Hepatocyte (in vitro differentiated cells): ENCODE measurements at places on chromosomes 13 and 19.

DNA sequence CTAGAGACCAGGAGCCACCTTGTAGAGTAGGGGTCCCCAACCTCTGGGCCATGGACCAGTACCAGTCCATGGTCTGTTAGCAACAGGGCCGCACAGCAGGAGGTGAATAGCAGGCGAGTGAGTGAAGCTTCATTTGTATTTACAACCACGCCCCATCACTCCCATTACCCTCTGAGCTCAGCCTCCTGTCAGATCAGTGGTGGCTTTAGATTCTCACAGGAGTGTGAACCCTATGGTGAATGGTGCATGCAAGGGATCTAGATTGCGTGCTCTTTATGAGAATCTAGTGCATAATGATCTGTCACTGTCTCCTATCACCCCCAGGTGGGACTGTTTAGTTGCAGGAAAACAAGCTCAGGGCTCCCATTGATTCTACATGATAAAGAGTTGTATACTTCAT, 303.6 kb downstream of the KCNRG start:
- no peaks in the 10 kb centered on the region for H3K36me3 ChIP-seq
- peaks cover 18% of the 10 kb centered on the region for H3K4me1 ChIP-seq
- no peaks in the 10 kb centered on the region for H3K27me3 ChIP-seq
- H3K4me3 ChIP-seq, result no peak overlapping the region
- peak overlapping the region; percentile 93 for H3K27ac ChIP-seq

DNA sequence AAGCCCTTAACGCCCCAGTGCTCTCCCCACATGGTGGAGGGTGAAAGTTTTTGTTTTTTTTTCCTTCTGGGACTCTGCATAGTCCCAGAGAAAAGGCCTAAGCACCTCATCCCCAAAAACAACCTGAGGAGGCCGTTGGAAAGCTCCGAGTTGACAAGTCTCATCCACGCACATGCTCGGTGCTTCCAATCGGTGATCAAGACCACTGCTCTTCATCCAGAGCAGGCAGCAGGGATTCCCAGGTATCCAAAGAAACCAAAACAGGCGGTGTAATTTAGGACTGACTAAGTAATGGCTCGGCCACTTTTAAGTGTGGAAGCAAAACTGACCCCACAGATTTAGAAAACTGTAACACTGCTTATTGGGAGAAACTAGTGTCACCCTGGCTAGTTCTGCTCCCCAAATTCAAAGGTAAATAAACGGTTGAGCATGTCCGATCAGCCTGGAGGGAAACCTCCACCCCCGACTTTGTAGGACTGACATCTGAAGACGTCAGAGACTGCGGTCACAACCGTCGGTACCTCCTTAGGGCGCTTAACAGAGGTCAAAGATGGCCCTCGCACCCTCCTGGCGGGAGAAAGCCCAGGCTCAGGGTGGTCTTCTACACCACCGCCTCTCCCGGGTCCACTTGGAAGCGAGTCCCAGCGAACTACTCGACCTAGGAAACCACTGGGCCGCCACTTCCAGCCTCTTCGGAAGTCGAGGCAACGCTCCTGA, 997 bp upstream of the ZNF446 start:
- H3K36me3 ChIP-seq, result no peaks in the 10 kb centered on the region
- DNase-seq, result no peak
- peak overlapping the region; percentile 13 for H3K4me3 ChIP-seq
- H3K4me1 ChIP-seq, result peaks cover 14% of the 10 kb centered on the region

DNA sequence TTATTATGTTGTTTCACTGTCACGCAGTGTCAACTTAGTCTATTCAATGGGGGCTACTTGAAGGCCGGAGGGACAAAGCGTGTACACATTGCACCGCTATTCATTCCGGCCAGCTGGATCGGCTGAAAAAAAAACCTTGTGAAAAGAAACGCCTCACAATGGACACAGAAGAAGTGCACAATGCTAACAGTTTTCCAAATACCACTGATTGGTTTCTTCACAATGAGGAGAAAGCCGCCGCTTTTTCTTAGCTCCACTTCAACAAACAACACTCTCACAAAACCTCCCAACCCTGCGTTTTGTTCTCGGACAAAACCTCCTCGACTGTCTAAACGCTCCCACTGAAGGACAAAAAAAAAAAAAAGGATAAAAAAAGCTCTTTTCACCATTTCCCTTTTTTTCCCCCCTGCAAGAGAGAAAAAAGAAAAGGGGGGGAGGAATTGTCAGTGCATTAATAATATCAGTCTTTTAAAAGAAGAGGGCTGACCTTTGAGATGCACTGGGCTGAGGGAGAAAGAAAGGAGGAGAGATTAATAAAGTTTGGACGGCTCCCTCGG, 5.4 kb downstream of the SOX21 start:
- H3K27ac ChIP-seq, result no peak overlapping the region
- peaks cover 15% of the 10 kb centered on the region for H3K4me1 ChIP-seq
- H3K36me3 ChIP-seq, result no peaks in the 10 kb centered on the region
- no peak for DNase-seq
- no peak overlapping the region for H3K4me3 ChIP-seq

- H3K4me3 ChIP-seq, result no peak overlapping the region
- H3K4me1 ChIP-seq, result peaks cover 37% of the 10 kb centered on the region
- H3K36me3 ChIP-seq, result no peaks in the 10 kb centered on the region
- peak overlapping the region; percentile 84 for H3K27ac ChIP-seq
- DNase-seq, result no peak
Observed at GRCh38 chr13:44906230-44906629, 83.0 kb downstream of the NUFIP1 start.

GRCh38 chr19:11982526-11982925, 17.7 kb downstream of the ZNF763 start:
- H3K36me3 ChIP-seq, result peaks cover 3% of the 10 kb centered on the region
- H3K4me3 ChIP-seq, result no peak overlapping the region
- no peak for DNase-seq
- H3K4me1 ChIP-seq, result no peaks in the 10 kb centered on the region
- H3K27ac ChIP-seq, result no peak overlapping the region

GRCh38 chr19:21697698-21698097, 69.7 kb downstream of the ZNF100 start:
- no peak for DNase-seq
- H3K4me3 ChIP-seq, result no peak overlapping the region
- H3K27ac ChIP-seq, result no peak overlapping the region
- no peaks in the 10 kb centered on the region for H3K27me3 ChIP-seq
- H3K4me1 ChIP-seq, result no peaks in the 10 kb centered on the region
- no peaks in the 10 kb centered on the region for H3K36me3 ChIP-seq

- H3K27ac ChIP-seq, result no peak overlapping the region
- no peaks in the 10 kb centered on the region for H3K27me3 ChIP-seq
- no peak overlapping the region for H3K4me3 ChIP-seq
- no peaks in the 10 kb centered on the region for H3K36me3 ChIP-seq
Observed at GRCh38 chr19:29303069-29303718, 90.2 kb upstream of the UQCRFS1 start.
